ENCODE measurements at places on chromosomes 7 and 10.

DNA sequence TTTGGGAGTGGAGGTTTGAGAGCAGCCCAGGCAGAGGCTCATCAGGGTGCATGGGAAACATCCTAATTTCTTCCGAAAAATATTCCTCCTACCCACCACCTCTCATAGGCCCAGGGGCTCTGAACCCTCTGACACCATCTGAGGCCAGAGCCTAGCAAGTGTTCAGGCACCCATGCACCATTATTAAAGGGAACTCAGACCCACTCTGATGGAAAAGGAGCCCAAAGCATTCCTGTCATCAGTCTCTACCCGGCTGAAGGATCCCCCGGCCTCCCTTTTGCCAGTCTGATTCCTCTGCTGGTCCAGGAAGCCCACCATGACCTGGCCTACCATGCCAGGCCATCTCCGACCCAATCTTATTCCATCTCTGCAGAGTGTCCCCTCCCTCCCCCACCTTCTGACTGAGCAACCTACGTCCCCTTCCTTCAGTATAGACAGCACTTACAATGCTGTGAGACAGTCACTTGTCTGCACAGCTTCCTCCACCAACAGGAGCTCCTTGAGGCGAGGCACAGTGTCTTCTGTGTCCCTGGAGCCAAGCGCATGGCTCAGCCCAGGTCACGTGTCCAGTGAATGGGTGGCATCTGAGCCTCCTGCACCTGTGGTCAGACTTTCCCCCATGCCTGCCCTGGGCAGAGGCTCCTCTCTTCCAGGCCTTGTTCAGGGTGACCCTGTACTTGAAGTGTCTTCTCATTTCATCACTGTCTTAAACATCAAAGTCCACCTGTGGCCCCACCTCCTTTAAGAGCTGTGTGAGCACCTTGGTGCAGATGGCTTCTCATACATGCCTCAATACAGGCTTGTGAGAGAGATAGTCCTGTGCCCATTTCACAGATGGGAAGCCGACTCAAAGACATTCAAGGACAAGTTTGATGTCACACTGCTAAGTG, 889 bp upstream of the GPR15LG start:
- DNase-seq: no peak

DNA sequence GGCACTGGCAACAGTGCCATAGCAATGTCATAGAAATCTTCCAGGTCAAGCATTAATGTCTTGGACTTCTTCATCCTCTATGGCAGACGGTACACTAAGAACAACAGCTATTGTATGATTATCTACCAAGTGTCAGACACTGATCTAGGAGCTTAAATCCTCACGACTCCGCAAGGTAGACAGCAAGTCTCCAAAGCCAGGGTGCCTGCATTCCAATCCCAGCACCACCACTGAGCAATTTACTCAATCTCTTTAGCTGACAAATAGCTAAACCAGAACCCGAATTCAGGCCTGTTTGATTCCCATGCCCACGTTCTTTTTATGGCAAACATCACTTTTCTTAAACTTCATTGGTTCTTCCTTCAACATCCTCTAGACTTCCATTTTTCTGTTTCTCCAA, 31.8 kb downstream of the DNMBP start:
- no peak for DNase-seq

DNA sequence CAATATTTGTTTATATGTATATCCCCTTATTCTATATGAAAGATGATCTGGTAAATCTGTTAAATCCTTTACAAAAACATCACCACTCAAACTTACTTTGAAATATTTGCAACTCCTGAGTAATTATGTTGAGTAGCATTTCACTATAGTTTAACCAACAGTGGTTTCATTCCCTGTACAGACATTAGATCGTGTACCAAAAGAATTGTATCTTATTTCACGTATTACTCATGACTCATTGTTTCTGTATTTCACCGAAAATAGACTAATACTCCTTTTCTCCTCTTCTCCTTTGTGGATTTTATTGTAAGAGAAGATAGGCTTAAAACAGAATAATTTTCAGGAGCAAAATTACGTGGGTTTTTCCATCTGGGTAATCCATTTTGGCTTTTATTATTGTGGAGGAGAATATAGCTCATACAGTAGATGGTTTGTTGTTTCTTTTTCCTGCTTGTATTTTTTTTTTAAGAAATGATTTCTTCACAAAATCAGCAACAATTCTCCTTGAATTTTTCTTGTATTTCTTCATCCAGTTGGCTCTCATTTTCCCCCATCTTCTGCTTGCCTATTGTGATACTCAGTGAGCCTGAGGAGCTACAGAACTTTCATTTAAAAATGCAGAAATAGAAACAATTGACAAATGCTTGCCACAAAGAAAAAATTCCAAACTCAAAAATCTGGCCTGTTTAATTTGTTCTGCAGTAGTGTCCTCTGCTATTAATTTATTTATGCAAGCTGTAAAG, 90.6 kb upstream of the OIT3 start:
- no peak for DNase-seq

GRCh38 chr10:12617191-12618175, 268.1 kb downstream of the CAMK1D start:
- DNase-seq: no peak

GRCh38 chr10:62049624-62050345, 148.3 kb downstream of the ARID5B start:
- DNase-seq: no peak

DNA sequence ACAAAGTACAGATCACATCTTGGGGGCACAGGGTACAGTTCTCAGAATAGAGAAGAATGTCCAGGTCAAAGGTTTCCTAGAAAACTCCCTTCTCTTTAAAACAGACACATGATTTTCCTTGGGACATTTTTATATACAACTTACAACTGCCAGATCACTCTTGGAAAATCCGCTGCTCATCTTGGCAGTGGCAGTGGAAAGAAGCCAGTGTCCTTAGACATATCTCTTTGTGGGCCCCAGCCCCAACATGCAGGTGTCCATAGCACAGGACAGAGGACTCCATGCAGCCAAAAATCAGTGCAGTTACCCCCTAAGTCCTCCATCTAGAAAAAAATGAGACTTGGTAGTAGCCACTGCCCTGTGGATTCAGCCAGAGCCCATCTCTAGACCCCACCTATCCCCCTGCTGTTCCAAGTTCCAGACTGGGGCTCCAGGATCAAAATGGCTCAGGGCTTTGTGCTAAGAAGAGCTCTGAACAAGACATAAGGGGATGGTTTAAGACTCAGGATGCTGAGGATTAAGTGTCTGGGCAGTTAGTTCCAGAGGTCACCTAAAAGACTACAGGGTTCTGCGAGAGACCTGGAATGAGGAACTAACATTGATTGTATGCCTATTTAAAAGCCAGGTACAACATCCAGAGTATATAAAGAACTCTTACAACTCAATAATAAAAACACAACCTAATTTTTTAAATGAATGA, 34.4 kb downstream of the HIPK2 start:
- DNase-seq: no peak

Data from left ventricle myocardium inferior (tissue), 1 donor.